NCI-H1417 (cell line): ENCODE measurements at places on chromosomes 3 and 15.
A peak's percentile ranks its signal among the peaks of the same experiment; 100 is the strongest.

DNA sequence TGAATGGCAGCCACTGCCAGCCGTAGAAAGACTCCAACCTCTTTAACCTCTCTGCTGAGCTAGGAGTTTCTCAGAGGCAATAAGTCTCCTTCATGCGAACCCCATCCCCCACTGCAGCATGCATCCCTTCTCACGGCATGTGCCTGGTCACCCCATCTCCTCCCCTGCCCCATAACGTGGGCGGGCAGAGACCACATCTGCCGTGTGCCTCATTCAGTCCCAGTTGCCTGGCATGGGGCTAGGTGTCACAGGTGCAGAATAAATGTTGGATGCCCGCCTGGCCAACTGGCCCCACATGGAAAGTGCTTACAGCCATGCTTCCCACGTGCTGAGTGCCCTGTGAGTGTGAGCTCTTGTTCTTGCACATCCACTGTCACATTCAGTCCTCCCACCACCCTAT, 43.5 kb upstream of the NTRK3 start:
- no peak for DNase-seq

DNA sequence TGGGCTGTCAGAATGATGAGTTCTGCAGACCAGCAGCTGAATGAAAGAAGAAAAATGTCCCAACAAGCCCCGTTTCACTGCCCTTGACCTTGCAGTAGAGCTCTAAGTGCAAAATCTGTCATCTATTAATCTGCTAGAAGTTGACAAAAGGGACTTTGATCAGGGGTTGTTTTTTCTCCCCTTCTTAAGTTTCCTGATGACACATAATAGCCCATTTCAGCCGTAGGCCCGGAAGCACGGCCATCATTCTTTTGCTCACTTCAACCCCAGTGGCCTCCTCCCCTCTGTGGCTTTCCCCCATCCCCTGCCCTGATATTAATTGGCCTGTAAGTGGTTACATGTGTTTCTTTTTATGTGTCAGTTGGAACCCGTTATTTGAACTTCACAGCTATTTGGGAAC, 298.9 kb downstream of the RPLP1 start:
- no peak for DNase-seq

DNA sequence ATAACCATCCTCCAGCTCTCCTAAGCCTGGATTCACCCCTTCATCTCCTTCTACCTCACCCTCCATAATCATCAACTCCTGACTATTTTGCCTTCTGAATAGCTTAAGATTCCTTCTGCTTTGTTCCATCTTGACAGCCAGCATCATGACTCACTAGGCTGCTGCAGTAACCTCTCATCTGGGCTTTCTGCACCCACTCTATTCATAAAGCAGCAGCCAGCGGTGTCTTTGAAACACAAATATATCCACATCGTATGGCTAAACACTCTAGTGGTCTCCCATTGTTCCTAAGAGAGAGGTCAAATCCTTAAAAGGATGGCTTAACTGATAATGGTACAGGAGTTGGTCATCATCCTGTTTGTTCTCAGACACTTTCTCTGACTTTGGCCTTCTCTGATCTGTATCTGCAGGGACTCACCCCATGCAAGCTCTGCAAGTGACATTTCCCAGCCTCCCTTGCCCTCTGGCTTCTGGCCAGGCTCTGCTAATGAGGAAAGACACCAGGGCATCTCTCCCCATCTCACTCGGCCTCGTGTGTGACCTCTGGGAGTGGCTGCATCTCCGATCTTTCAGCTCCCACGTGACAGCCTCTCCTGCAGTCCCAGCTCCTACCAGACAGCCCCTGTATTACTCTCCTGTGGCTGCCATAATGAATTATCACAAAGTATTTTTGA, 6.2 kb downstream of the GRK7 start:
- DNase-seq, result no peak

- DNase-seq, result no peak
These were observed 911 bp downstream of the RFTN1 start for GRCh38 chr3:16512435-16513140.

GRCh38 chr3:149003653-149004305, 12.4 kb downstream of the GYG1 start:
- DNase-seq, result no peak

- peak; percentile 39 for DNase-seq
These were observed 9.8 kb downstream of the DPH3 start for GRCh38 chr3:16254916-16255315.

GRCh38 chr3:42884324-42884723, 8.6 kb upstream of the CYP8B1 start:
- no peak for DNase-seq

- no peak for DNase-seq
These were observed 584 bp upstream of the RPL32 start for GRCh38 chr3:12841970-12842328.

- DNase-seq, result no peak
These were observed 238.8 kb upstream of the TLE3 start for GRCh38 chr15:70336425-70337009.

- no peak for DNase-seq
These were observed 12.6 kb upstream of the PSTPIP1 start for GRCh38 chr15:76982356-76982755.

- DNase-seq, result no peak
These were observed 9.4 kb downstream of the TBC1D23 start for GRCh38 chr3:100270215-100270583.

DNA sequence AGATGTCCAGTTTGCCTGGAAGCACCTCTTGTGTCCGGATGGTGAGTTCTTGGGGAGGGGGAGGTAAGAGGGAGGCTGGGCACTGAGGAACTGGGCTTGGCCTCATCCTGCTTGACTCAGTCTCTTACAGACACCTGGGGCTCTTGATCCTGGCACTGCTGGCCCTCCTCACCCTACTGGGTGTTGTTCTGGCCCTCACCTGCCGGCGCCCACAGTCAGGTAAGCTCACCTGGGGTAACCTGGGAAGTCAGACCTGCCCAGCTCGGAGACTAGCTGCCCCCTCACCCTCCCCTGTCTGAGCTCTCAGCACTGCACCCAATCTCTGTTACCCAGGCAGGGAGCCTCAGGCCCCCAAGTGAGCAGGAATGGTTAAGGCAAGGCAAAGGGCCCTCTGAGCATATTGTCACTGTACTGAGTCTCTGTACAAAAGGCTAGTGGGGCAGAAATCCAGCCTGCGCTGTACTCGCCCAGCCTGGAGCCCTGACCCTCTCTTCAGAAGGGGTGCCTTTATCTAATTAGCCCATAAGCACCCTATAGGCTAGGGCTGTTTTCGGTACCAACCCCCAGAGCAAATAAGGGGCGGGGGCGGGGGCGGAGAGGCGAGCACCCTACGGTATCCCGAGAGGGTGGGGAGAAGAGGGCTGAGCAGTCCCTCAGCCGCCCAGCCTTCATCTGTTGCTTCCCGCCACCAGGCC, 2.2 kb upstream of the IL17RC start:
- no peak for DNase-seq
